HEK293T (cell line): ENCODE measurements at places on chromosomes 1 and 21.
A peak's percentile ranks its signal among the peaks of the same experiment; 100 is the strongest.

- no peak for DNase-seq
These were observed 38.3 kb downstream of the USP25 start for GRCh38 chr21:15768045-15768601.

DNA sequence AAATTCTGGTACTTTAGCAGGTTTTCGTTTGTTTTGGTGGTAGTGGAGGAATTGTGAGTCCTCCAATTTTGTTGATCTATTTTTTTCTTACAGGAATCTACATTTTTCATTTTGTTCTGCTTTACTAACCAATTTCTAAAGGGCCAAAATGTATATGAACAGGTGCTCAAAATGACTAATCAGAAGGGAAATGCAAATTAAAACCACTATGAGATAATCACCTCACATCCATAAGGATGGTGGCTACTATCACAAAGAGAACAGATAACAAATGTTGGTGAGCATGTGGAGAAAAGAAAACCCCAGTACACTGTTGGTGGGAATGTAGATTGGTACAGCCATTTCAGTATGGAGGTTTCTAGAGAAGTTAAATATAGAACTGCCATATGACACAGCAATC lies 134.2 kb downstream of the LMO4 start:
- no peak for DNase-seq

GRCh38 chr1:107548276-107548675 lies 407.4 kb downstream of the NTNG1 start:
- DNase-seq, result no peak

- DNase-seq, result peak; percentile 97
These were observed at the start of gene OLIG2 for GRCh38 chr21:33025489-33026442. Gene OLIG2, plus strand, starts transcription at chr21:33025935. Its CDS starts 928 bp downstream, at chr21:33026863.

GRCh38 chr1:65264197-65264929 lies 45.0 kb upstream of the DNAJC6 start:
- DNase-seq, result peak; percentile 78

GRCh38 chr1:233707880-233708815 lies 94.2 kb downstream of the KCNK1 start:
- DNase-seq, result no peak

GRCh38 chr1:201062511-201063091 lies 39.1 kb upstream of the KIF21B start:
- no peak for DNase-seq

DNA sequence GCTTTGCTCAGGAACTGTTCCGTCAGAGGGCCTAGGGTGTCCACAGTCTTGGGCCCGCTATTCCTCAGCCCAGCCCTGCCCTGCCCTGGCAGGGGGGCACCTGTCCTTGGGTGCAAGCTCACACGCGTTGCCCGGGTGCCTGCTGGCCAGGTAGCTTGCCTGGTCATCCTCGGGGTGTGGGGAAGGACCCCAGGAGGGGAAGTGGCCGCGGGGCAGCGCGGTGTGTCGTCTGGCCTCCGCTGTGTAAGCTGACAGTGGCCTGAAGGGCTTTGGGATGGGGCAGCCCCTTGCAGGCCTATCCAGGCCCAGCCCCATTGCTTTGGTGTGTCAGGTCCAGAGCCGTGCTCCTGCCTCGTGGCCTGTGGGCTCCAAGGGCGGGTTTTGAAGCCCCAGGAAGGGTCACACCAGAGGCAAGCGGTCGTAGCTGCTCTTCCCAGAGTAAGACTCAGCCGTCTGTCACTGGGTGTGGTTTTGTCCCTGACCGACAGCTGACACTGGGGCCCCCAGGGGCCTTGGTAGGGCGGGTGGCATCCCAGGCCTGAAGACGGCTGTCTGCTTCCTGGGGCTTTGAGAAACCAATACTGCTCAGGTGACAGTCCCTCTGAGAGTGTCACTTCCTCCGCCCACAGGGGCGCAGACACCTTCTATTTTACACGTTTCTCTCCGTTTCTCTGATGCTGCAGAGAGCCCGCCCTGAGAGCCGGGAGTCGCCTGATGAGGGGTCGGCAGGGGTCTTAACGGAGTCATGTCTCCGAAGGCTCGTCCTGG lies 72.1 kb downstream of the SKI start:
- no peak for DNase-seq

- peak; percentile 11 for DNase-seq
These were observed 663.7 kb downstream of the ADGRL2 start for GRCh38 chr1:82464362-82465001.

DNA sequence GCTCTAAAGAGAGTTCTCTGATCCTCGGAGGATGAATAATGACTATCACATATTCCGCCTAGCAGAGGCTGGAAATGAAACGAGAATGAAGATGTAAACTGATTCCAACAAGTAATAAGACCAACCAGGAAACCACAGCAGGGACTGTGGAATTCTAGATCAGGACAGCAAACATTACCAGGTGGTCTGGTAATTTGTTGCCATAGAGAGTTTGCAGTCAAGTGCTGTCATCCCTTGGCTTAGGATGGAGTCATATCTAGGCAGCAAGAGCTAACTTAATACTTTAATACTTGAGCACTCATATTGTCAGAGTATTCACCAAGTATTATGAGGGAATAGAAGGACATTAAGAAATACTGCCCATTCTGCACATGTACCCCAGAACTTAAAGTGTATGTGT lies 45.1 kb upstream of the MUTYH start:
- DNase-seq, result no peak

DNA sequence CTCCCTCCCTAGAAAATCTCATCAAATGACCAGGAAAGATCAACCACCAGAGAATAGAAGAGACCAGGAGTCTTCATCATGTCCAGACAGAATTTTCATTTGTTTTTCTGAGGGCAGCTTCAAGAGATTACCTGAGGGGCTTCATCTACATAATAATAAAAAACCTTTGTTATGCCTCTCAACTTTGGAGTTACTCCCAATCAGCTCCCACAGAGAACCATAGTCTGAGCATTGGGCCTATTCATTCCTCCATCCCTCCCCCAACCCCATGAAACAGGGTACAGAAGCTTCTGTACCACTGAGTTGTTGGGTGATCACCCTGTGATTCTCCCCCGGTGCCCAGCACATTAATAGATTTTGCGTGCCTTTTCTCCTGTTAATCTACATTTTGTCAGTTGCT lies 53.3 kb upstream of the PRRC2C start:
- no peak for DNase-seq

DNA sequence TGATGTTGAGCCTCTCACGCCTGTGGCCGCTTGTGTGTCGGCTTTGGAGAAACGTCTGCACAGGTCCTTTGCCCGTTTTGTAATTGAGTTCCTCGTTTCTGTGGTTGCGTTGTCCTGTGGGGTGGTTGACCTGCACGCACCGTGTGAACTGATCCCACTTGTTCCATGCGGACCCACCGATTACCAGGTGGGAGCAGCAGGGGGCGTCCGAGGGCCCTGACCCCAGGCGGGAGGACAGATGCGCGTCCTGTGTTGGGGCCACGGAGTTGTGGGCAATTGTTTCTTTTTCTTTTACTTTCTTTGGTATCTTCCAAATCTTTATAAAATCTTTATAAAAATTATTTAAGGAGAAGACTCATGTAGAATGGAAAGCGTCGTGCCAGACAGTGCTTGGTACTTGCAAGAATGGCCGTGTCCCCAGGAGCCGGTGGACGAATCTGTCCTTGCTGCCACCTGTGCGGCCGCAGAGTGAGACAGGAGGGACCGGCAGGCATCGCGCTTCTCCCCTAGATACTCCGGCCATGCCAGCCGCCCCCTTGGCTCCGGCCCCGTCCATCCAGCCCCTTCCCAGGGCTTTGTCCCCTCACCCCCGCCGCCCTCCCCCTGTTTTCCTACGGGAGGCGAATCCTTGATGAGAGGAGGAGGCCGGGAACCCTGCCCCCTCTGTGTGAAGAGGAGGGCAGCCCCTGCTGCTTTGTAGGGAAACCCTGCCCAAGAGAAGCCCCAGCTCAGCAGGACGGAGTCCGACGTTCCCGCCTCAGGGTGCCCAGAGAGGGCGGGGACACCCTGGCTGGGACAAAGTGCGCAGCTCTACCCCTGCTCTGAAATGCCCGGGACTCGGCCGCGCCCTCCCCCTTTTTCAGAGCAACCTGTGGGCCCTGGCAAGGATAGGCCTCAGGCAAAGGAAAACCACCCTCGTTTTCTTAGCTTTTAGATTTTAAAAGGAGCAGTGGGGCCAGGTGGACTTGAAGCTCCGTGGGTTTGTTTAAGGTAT lies 41.7 kb downstream of the PRKCZ start:
- DNase-seq, result no peak

GRCh38 chr1:29921741-29922140 lies 685.4 kb downstream of the PTPRU start:
- DNase-seq, result no peak

DNA sequence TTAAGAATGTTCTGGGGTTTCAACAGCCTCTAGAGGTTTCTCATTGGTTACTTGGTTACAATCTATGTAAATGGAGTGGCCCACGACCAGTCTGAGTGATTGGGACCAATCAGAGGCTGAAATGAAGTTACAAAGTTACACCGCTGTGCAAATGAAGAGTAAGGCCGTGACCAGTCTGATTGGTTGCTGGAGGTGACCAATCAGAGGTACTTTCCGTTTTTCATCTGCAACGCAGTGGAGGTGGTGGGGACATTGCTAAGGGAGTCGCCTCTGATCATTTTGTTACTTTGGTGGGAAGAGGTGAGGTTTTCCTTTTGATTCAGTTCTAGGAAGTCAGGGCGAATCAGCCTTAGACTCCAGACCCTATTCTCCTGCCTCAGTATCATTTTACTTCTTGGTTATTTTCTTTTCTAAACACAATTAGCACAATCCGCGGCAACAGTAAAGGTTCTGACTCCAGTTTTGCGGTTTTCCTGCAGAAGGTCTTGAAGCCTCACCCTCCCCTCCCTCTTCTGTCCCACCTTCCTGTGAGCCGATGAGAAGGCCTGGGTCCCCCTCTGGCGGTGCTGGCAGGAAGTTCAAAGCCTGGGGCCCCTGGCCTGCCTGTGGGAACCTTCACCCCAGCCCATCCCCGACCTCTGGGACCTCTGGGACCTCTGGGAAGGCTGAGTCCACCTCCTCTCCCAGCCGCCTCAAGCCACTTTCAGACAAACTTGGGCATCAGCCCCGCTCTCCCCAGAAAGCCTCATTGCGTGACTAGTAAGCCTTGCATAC lies 38.7 kb upstream of the TTC34 start:
- no peak for DNase-seq

GRCh38 chr1:95554408-95554807 lies 320.4 kb downstream of the RWDD3 start:
- DNase-seq, result no peak

DNA sequence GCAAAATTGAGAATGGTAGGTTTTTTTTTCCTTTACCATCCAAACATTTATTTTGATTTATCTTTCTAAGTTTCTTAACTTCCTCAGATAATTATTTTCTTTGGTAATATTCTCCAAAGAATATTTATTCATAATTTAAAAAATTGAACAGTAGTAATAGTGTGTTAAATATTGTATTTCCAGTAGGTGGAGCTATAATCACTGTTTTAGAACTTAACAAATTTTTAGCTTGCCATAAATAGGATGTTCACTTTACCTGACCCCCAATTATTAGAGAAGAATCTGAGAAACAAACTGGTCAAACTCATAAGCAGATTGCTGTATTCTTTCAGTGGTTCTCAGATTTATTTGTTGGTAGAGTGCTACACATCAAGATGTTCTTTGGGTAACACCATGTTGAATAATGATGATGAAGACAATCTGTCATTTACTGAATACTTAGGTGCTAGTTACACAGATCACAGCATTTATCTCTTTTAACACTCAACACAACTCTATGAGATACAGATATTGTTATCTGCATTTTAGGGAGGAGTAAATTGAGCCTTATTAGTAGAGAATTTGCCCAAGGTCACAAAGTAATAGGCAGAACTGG lies 82.4 kb upstream of the GPR88 start:
- no peak for DNase-seq

GRCh38 chr1:178483251-178483957 lies 13.4 kb downstream of the CLEC20A start:
- DNase-seq, result no peak

DNA sequence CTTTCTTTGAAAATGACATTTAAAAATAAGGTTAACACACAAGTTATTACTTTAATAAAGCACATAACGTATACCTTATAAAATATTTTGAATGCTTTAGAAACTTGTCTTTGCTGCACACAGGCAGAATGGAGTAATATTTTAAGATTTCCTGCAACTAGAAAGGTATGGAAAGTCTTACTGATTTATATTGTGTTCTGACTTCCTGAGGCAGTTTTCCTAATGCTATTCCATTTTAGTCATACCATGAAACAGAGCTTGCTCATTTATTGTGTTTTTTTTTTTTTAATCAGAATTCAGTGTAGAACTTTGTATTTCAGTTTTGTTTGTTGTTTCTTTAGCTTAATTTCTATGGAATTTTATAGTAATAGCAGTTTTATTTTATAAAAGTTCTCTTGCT lies 60.9 kb upstream of the S1PR1 start:
- DNase-seq, result no peak

DNA sequence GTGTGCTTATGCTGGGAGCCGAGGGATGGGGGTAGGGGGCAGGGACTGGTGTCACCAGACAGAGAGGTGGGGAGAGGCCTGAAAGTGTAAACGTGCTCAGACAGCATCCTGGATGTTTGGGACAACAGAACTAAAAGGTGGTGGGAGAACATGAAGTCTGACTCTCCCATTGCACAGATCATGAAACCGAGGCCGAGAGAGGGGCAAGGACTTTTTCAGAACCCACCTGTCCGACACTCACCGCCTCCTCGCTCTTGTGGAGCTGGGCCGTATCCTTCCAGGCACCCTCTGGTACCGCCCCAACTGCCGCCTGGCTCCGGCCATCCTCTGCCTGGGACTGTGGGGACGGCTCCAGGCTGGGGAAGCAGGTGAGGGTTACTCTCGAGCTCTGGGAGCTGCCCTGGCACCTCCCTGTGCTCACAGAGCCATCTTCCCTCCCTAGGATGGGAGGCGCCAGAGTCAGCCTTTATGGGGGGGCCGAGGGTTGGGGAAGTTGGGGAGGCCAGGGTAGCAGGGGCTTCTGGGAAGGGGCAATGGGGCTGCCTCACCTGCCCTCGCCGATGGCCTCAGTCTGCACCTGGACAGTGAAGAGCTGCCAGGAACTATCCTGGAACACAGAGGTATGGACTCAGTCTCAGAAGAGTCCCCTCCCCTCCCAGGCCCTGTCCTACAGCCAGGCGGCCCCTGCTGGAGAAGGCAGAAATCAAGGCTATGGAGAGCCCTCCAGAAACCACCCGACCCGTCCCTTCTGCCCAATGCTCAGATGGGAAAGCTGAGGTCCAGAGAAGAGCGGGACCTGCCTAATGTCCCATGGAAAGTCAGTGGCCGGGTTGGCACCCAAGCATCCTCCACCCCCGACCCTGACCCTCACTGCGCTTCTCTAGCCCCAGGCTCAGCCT lies 7.0 kb downstream of the ATP13A2 start:
- DNase-seq, result peak; percentile 55

DNA sequence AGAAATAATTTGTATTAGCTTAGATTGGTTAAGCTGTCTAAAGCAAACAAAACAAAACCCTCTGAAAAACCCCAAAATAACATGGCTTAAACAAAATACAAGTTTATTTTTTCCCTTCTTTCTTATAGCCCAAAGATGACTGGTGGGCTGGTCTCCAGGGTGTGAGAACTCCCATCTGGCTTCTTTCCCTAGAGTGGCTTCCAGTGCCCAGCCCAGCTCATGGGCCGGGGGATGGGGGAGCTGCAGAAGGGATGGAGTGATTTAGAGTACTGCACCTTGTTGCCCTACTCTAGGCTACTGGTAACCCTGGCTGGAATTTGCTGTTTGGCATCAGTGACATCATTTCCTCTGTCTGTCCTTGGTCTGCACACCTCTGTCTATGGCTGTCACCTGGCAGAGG lies 223.0 kb downstream of the PBX1 start:
- DNase-seq, result no peak

GRCh38 chr1:8812081-8812480 lies 5.4 kb downstream of the RERE start:
- no peak for DNase-seq

GRCh38 chr1:154178911-154179811 lies 12.7 kb downstream of the TPM3 start:
- no peak for DNase-seq
